Activated naive CD8-positive, alpha-beta T cell treated with anti-CD3 and anti-CD28 coated beads, Interleukin-2, amount 50 U/mL, for 24 hours (primary cell): ENCODE measurements at places on chromosomes 16 and 17.

DNA sequence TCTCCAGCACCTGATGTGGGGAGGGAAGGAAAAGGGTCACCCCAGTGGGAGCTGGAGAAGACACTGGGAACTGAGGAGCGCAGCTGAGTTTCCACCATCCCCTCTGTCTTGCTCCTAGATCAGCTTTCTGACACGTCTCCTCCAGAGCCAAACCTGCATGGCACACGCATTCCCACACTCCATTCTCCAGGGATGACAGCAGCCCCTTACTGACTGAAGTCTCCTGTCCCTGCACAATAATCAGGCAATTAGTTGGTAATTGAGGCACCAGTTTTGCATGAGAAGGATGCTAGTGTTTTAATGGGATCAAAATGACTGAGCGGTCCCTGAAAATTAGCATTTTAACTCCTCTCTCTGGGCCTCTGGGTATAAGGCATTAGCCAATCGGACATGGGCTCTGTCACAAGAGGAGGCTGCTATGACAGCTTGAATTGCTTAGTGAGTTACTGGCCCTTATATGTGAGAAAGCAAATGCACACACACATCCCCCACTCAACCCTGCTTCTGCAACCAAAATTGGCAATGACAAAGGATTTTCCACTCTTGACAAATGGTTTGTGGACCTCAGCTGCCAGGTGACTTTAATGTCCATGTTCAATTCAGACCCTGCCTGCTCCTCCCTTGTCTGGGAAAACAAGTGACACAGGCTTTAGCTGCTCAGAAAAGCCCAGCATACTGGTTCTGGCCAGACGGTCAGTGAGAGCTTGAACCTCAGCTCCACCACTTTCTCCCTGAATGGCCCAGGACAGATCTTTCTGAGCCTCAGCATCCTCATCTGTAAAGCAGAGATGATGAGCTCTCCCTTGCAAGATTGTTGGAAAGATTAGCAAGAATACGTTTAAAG is 57.2 kb upstream of the SREBF1 start:
- DNase-seq, result no peak

GRCh38 chr16:57984443-57985203 is 13.7 kb upstream of the CNGB1 start:
- peak; percentile 90 for DNase-seq

DNA sequence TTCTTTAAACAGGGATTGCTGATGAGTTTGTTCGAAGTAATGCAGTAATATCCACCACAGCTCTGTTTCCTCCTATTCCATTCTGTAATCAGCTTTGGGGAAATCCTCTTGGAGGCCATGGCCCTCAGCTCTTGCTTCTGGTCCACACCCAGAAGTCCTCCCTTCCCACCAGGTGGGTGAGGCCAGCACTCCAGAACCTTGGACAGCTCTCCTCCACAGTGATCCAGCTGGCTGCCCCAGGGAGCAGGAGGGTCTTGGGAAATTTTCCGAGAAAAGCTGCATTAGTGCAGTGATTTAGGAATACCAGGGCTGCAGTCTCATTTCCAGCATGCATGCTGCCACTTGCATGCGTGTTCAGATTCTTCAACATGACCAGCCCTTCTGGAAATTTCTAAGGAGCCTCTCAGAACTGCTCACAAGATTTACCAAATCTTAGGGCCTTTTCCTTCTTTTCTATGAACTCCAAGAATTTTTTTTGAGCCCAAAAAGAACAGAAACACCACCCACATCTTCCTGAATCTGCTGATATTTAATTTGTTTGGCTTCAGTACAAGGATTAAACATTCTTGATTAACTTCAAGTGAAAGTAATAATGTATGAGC is 4.2 kb downstream of the SMPD3 start:
- DNase-seq, result no peak

DNA sequence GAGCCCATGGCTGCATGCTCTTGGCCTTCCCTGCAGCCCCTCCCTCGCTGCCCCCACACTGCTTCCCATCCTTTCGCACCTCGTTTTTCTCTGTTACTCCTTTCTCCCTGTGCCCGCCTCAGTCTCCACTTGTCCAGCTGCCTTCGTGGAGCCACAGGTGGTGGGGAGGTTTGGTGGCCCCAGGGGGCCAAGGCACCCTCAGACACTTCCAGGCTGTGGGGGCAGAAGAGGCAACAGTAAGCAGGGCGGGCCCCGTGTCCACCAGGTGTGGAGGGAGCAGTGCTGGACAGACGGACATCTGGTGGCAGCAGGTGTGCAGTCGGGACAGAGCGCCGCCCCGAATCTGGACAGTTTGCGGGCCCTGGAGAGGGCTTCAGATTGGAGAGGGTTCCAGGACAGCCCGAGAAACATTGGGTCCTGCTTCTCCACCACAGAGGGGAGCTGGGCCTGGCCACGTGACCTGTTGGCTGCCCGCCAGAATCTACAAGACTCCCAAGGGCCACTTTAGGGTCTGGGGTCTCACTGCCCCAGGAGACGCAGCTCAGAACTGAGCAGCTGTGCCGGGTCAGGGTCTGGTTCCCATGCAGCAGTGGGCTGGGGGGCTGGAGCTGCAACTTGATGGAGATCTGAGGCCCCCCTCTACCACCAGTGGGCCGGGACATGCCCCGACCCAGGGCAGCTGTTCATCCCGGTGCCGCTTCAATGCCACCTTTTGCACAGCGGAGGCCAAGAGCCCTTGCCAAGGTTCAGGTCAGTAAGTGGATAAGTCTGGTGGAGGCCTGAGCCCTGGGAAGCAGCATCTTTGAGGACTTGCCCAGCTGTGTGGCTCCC is 22.8 kb downstream of the BAHCC1 start:
- no peak for DNase-seq

DNA sequence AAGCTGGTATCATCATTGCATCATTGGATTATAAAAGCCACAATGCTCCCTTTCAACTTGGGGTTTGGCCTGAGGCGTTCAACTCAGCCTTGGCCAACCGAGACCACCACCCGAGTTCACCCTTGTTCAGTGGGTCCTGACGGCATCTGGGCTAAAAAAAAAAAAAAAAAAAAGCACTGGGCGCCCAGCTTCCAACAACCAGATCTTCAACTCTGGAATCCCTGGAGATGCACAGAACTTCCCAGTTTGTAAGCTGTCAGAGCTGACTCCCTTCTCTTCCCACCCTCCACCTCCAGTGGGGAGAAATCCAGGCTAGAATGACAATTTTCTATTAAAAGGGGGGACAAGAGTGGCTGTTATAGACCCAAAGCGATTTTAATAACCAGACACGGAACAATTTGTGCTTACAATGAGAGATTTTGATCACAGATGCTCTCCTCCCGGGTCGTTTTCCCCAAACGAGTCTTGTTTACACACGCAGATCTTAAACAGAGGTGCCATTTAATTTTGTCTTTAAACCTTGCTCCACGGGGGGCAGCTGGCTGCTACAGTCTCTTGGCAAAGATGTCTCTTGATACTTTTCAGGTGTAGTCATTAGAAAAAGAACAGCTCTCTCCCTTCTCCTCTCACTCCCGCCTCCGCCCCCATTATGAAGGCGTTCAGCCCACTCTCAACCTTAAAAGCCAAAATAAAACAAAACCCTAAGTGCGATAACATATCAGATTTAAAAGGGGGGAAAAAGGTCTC is 26.9 kb downstream of the GPRC5B start:
- no peak for DNase-seq
